NCI-H1417 treated with DMSO at 0.1 percent for 48 hours (cell line): ENCODE measurements at places on chromosomes 11 and 22.

- no peak for DNase-seq
Observed at GRCh38 chr11:122294041-122294440, 178.0 kb upstream of the BLID start.

GRCh38 chr22:28918550-28919271 lies 35.3 kb downstream of the ZNRF3 start:
- DNase-seq: no peak

GRCh38 chr11:122874991-122875390 lies 7.6 kb upstream of the JHY start:
- no peak for DNase-seq

DNA sequence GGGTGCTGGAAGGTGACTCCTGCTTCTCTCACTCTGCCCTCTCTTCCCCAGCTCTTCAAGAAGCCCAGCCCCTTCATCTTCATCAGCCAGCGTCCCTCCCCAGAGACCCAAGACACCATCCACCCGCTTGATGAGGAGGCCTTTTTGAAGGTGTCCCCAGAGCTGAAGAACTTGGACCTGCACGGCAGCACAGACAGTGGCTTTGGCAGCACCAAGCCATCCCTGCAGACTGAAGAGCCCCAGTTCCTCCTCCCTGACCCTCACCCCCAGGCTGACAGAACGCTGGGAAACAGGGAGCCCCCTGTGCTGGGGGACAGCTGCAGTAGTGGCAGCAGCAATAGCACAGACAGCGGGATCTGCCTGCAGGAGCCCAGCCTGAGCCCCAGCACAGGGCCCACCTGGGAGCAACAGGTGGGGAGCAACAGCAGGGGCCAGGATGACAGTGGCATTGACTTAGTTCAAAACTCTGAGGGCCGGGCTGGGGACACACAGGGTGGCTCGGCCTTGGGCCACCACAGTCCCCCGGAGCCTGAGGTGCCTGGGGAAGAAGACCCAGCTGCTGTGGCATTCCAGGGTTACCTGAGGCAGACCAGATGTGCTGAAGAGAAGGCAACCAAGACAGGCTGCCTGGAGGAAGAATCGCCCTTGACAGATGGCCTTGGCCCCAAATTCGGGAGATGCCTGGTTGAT lies 12.6 kb downstream of the IL10RA start:
- DNase-seq: no peak

- DNase-seq: no peak
Observed at GRCh38 chr11:45807792-45808238, 2.9 kb downstream of the SLC35C1 start.

DNA sequence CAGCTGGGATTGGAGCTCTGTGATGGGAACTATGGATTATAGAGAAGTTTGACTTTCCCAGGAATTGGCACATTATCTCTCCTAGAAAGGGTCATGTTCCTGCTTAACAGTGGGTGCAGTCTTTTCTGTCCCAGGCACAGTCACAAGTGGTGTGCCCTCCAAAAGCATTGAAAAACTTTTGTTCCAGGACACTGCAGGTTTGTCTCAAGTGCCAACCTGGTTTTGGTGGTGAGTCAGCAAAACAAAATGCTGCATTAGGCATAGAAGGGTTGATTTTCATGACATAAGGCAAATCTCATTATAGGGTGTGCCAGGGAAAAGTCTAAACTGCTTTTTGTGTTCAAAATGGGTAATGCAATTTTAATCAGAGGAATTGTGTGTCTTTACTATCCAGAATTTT lies 4.9 kb downstream of the HTATIP2 start:
- no peak for DNase-seq

GRCh38 chr11:115215694-115216617 lies 288.3 kb downstream of the CADM1 start:
- DNase-seq: no peak

GRCh38 chr22:23085785-23086184 lies 15.5 kb downstream of the GNAZ start:
- DNase-seq: no peak

DNA sequence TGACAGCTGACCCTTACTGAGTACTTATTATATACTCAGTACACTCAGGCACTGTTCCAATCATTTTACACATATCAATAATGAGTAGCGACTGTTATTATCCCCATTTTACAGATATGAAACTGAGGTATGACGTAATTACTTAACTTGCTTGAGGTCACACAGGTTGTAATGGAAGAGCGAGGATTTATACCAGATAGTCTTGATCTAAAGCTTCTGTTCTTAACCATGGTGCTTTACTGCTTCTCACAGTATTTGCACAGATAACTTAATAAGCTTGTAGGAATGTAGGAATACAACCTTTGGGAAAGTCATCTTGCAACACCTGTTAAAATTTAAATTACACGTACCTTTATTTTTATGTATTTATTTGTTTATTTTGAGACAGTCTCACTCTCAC lies 31.7 kb upstream of the TMEM135 start:
- no peak for DNase-seq

GRCh38 chr11:82899186-82899820 lies 927 bp downstream of the PRCP start:
- DNase-seq: no peak

DNA sequence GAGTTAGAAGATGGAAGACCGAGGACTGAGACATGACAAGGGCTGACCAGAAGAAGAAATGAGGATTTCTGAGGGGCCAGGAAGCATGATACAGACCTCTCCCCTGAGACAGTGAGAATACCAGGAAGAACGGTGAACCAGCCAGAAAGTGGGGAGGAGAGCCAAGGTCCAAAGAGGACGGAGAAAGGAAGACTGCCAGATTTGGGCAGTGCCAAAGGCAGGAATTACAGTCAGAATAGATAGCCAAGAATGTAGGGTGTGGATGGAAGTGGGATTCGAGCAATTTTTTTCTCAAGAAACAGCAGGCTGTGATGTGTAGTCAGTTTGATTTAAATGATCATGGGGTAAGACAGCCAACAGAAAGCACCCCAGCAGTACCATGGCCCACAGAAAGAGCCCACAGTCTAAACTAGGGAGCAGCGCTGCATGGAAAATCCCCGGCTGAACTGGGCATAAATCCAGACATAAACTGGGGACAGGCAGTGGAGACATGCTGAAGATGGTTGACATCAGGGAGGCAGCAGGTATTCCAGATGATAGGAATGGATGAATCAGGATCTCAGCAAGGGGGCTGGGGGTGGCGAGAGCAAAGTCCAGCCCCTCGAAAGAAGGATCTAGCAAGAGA lies 67.3 kb upstream of the BARX2 start:
- DNase-seq: no peak

DNA sequence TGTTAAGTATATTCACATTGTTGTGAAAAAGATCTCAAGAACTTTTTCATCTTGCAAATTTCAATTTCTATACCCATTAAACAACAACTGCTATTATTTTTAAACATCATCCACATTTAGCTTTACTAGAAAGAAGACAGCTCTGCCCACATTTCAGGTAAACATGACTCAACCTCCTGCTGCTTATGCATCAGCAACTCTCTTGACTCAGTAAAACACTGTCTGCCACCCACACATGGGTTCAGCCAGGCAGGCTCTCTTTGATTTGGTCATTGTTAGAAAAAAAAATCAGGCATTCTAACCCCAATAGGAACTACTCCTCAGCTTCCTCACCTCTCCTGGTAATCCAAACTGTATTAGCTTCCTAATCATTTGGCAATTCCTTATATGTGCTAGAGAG lies 5.1 kb upstream of the ENDOD1 start:
- DNase-seq: no peak
